CD4-positive, alpha-beta T cell treated with Interleukin-2 at 100 ng/mL for 4 hours (primary cell): ENCODE measurements at places on chromosomes 11 and 22.

DNA sequence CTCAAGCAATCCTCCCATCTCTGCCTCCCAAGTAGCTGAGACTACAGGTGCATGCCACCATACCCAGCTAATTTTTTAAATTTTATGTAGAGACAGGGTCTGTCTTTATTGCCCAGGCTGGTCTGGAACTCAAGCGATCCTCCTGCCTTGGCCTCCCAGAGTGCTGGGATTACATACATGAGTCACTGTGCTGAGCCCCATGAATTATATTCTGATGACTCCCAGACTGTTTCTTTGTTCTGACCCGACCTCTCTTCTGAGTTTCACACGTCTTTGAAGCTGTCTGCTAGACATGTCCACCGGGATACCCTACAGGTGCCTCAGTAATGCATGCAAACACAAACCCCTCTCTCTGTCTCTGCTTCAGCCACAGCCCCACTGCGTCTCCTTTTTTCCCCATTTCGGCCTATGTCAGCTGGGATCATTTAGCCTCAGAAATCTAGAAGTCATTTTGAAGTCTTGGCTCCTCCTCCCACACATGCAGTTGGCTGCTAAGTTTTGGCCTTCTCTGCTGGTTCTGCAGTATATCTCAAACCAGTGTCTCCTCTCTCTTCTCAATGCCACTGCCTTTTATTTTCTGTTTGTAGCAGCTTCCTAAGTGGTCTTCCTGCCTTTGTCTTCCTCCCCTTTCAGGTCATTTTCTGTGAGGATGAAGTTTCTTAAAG lies 4.8 kb downstream of the VPS26B start:
- no peak for DNase-seq

DNA sequence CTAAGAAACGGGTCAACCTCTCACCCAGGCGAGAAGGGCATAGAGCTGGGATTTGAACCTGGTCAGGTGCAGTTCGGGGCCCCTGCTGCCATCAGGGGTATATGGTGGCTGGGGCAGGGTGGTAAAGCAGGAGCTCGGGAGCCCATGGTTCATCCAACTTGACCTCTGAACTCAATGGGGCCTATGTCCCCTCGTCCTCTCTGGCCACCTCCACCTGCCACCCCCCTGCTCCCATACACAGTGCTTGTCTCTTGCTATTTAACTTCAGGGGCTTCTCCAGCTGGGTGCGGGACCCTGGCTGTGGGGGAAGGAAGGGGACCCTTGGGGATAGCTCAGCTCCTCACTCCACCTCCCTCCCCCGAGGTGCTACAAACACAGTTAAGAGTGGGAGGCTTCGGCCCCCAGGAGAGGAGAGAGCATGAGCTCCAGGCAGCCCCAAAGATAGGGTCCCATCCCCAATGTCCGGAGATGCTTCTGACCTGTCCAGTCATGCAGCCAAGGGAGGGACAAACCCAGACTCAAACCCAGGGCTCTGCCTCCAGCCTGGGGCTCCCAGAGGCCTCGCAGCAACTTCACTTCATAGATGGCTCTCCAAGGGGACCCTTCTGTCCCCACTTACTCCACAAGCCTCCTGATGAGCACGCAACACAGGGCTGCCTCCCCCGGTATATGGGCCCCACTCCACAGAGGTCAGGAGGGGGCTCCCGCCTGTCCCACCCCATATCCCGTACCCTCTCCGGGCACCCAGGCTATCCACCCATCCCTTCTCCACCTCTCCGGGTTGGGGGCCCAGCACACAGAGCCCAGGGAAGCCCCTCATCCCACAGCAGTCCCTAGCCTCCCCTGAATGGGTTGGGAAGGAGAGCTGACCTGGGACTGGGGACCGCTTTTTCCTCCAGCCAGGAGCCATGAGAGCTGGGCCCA lies 712 bp downstream of the IL2RB start:
- no peak for DNase-seq

- no peak for DNase-seq
Measured at GRCh38 chr11:36699271-36699670, 101.2 kb upstream of the RAG2 start.

DNA sequence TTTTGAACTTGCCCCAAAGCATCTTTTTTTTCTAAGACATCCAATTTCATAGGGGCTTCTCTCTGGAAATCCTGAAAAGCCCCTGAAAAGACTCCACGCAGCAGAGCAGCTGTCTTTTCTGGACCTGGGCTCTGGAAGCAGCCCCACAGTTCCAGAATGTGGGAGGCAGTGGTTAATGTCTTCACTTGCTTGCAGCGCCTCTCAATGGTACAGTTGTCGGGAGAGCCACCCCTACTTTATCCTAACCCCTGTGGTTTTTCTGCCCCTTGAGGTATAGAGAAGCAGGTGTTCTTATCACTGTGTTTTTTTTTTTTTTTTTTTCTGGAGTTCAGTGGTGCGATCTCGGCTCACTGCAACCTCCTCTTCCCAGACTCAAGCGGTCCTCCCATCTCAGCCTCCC lies 83.4 kb upstream of the SORL1-AS1 start:
- no peak for DNase-seq

DNA sequence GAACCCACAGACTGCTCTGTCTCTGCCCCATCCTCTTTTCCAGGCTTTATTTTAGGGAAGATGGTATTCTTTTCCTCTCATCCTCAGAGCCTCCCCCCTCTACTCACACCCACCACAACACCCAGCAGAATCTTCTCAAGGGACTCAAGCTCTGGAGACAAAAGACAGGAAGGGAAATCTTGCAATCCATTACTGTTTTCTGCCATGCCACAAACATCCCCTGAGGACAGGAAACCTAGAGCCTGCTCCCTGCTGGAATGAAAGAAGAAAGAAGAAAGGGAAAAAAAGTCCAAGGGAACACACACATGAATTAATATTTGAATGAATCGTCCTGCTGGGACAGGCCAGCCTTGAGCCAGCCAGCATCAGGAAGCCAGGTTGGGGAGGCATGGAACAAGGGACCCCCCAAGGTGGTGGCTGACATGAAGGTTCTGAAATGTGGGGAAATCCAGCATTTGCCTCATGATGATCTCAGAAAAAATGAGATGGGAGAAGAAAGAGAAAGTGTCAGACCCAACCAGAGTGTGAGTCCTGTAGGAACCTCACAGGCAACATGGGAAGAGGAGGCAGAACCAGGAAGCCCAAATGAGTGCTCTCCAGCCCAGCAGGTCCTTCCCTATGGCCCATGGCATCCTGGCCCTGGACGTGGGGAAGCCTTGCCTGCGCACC lies 34.0 kb downstream of the SLCO2B1 start:
- DNase-seq = no peak
